ENCODE measurements at places on chromosomes 1 and 21. TPM values are rescaled to one million over a fixed set of nuclear protein-coding genes. Genes with fewer than 3 reads are reported as not detected.
A peak's percentile ranks its signal among the peaks of the same experiment; 100 is the strongest.

DNA sequence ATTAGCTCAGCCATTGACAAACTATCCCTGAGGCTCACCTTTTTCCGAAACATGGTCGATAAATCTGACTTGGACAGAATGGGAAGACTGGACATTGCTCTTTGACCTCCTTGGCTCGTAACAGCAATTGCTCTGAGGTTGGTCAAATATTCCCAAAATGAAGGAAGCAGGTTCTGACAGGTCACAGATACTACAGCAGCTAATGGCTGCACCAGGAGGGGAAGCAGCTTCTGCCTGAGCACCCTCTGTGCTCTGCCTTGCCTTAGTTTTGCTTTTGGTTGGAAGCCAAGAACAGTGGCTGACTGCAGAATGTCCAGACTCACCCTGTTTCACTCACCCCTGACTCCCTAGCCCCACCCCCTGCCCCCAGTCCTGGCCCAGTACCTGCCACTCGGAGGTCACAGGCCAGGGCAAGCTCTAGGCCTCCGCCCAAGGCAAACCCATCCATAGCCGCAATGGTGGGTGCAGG, 15.4 kb downstream of the ECHDC2 start:
- no peaks in the 10 kb centered on the region for H3K27me3 ChIP-seq
- H3K27ac ChIP-seq: peak overlapping the region; percentile 83
- peaks cover 18% of the 10 kb centered on the region for H3K4me1 ChIP-seq
- H3K4me3 ChIP-seq: no peak overlapping the region

DNA sequence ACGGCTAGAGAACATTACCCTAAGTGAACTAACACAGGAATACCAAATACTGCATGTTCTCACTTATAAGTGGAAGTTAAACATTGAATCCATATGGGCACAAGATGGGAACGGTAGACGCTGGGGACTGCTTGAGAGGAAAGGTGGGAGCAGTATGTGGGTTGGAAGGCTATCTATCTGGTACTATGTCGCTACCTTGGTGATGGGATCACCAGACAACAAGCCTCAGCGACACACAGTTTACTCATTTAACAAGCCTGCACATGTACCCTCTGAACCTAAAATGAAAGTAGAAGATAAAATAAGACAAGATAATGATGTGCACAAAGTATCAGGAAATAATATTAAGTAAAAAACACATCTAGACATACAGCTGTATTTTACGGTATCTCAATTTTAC, 819 bp downstream of the PYHIN1 start:
- no peak overlapping the region for H3K27ac ChIP-seq
- DNase-seq: no peak
- no peaks in the 10 kb centered on the region for H3K4me1 ChIP-seq
- H3K36me3 ChIP-seq: no peaks in the 10 kb centered on the region
- no peak overlapping the region for H3K4me3 ChIP-seq

GRCh38 chr1:22139066-22139594, 3.8 kb downstream of the WNT4 start:
- H3K4me1 ChIP-seq: peaks cover 56% of the 10 kb centered on the region
- no peak overlapping the region for H3K27ac ChIP-seq
- peaks cover 75% of the 10 kb centered on the region for H3K27me3 ChIP-seq
- no peaks in the 10 kb centered on the region for H3K36me3 ChIP-seq
- DNase-seq: no peak
- no peak overlapping the region for H3K4me3 ChIP-seq

DNA sequence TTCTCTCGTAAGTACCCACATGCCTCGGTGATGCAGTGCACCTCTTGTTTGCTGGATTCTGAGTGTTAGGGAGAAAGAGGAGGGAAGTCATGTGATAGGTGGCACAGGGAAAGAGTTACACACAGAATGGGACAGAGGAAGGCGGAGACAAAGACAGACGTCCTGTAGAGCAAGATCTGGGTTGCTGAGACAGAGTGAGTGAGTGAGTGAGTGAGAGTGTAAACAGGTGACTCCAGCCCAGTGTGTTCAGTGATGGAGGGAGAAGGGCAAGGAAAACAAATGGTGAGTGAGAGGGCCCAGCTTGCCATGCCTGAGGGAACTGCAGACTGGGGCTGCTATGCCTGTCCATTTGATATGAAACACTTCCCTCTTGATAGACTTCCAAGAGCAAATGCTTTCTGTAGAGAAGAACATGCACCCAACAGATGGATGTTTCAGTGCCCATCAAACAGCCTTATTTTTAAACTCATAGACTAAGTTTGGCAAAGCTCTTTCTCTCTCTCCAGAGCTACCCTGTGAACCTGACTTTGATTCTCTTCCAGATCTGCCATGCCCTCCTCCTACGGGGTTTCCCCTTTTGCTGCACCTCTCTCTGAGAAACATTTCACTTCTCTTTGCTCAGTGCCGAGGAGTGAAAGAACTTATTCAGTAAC, 209.9 kb upstream of the COA6 start:
- H3K27me3 ChIP-seq: peaks cover 3% of the 10 kb centered on the region
- H3K27ac ChIP-seq: no peak overlapping the region
- H3K36me3 ChIP-seq: no peaks in the 10 kb centered on the region
- no peaks in the 10 kb centered on the region for H3K4me1 ChIP-seq
- no peak overlapping the region for H3K4me3 ChIP-seq

- H3K27me3 ChIP-seq: peaks cover 2% of the 10 kb centered on the region
- DNase-seq: peak; percentile 93
- peak overlapping the region; percentile 1 for H3K27ac ChIP-seq
- H3K4me1 ChIP-seq: peaks cover 3% of the 10 kb centered on the region
- no peak overlapping the region for H3K4me3 ChIP-seq
Measured at GRCh38 chr1:64042331-64043100, 160.9 kb upstream of the UBE2U start.

DNA sequence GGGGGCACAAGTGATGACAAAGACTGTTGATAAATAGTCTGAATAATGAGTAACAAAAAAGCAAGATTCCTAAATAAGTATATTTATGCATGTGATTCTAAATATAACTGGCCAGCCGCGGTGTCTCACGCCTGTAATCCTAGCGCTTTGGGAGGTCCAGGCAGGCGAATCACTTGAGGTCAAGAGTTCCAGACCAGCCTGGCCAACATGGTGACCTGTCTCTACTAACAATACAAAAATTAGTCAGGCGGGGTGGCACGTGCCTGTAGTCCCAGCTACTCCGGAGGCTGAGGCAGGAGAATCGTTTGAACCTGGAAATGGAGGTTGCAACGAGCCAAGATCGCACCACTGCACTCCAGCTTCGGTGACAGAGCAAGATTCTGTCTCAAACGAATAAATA, 161.5 kb downstream of the TOMM20 start:
- no peak overlapping the region for H3K27ac ChIP-seq
- no peak overlapping the region for H3K4me3 ChIP-seq
- H3K4me1 ChIP-seq: peaks cover 60% of the 10 kb centered on the region
- DNase-seq: no peak
- no peaks in the 10 kb centered on the region for H3K36me3 ChIP-seq
- no peaks in the 10 kb centered on the region for H3K27me3 ChIP-seq

DNA sequence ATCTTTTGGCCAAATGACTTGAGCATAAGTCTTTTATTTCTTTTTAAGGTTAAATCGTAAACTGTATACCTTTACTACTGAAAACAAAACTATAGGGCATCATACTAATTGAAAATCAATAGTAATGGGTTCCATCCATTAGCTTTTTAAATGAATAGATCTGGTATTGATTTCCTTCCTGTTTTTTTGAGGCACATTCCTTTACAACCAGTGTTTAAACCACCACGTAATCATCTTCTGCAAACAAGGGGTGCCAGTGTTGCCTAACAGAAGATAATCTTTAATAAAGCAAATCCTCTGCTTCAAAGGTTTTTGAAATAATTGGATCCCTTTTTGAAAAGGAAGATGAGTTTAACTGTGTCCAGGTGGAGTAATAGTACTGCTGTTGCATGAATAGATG, 48.7 kb upstream of the ANGPTL1 start:
- no peaks in the 10 kb centered on the region for H3K27me3 ChIP-seq
- H3K4me1 ChIP-seq: no peaks in the 10 kb centered on the region
- H3K4me3 ChIP-seq: no peak overlapping the region
- peaks cover 8% of the 10 kb centered on the region for H3K36me3 ChIP-seq

GRCh38 chr1:53644909-53645689, 93.9 kb downstream of the GLIS1 start:
- DNase-seq: no peak
- peaks cover 3% of the 10 kb centered on the region for H3K27me3 ChIP-seq
- no peak overlapping the region for H3K27ac ChIP-seq

Gene FAM43B
- 2.3 TPM for polyA plus RNA-seq

Gene YTHDF2
- 46.7 TPM for polyA plus RNA-seq

Gene PARS2
- polyA plus RNA-seq: 5.5 TPM

Gene ILDR2
- 1.6 TPM for polyA plus RNA-seq

Gene LHX8
- 0.23 TPM for polyA plus RNA-seq

All from muscle of leg (tissue), 16 donors.